ENCODE measurements at places on chromosomes 5 and 9. TPM values are rescaled to one million over a fixed set of nuclear protein-coding genes. Genes with fewer than 3 reads are reported as not detected.

The PAIP1 gene
- 28.7 TPM for polyA plus RNA-seq

The FCN1 gene
- polyA plus RNA-seq = 0.41 TPM

The ANKRD20A1 gene
- polyA plus RNA-seq = 0.85 TPM

The PNPLA7 gene
- polyA plus RNA-seq = 2.3 TPM

The FOXD4L5 gene
- polyA plus RNA-seq = 0.06 TPM

The TMEM252 gene
- 0.06 TPM for polyA plus RNA-seq
